ENCODE measurements at places on chromosomes 4 and X.

DNA sequence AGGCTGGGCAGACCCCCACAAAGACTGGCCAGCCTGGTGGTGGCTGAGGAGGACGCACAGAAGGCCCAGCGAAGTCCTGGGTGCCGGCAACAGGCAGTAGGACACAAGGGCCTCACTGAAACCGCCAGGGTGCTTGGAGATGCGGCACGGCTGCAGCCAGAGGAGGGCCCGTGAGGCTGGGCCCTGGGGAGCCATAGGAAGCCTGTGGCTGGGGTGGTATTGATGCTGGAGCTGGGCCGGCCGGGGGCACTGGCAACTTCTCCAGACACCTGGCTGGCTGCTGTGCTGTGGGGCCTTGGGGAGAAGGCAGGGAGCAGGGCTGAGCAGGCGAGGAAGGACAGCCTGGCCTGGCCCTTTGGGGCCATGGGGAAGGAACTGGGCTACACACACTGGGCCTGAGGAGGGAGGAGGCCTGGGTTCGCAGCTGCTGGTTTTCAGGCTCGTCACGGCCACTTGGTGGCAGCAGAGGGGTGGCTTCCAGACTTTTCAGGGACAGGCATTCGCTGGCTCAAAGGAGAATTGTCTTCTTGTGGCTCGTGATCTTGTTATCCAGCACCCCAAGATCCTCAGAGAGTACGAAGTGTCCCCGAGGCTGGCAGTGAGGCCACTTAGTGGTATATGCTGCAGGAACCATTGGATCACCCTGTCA is 37.2 kb downstream of the ATP2B3 start:
- DNase-seq = no peak

DNA sequence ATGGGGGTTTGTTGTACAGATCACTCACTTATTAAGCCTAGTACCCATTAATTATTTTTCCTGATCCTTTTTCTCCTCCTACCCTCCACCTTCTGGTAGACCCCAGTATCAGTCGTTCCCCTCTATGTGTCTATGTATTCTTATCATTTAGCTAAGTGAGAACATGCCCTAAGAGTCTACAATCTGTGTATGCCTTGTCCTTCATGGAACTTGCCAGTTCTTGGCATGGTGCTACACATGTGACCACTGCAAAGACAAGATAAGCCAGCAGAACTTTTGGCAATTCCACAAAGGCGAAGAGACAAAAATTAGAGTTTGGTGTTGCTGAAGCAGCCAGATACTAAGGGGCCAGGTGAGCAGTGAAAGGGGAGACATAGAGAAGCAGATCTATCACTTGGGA is 101.3 kb downstream of the CORIN start:
- no peak for DNase-seq

- DNase-seq = no peak
Observed at GRCh38 chr4:55121246-55121645, 4.1 kb downstream of the KDR start.

DNA sequence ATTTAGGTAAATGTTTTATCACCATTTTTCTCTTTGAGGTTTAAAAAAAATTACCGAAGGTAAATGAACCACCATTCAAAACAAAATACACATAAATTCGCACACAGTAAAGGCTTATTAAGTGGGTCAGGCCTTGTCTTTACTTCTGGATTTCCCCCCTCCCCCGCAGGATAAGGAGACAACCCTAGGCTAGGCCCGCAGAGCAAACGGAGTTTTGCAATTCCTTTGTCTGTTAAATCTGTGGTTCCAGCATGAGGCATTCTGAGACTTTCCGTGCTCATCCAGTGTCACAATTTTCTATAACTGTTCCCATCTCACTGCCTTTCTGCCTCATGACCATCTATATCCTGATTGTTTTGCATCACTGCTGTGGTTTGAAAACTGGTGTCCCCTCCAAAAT is 307.4 kb downstream of the DCHS2 start:
- no peak for DNase-seq

- no peak for DNase-seq
Observed at GRCh38 chrX:107827852-107828251, 2.2 kb downstream of the MID2 start.

GRCh38 chr4:18318682-18319388 is 297.3 kb upstream of the LCORL start:
- peak; percentile 72 for DNase-seq

- no peak for DNase-seq
Observed at GRCh38 chr4:124854968-124855367, 142.4 kb upstream of the ANKRD50 start.

GRCh38 chrX:78123190-78123589 is 16.3 kb downstream of the TAF9B start:
- DNase-seq = no peak

GRCh38 chrX:107716118-107716684 is 59.4 kb downstream of the TSC22D3 start:
- DNase-seq = no peak

DNA sequence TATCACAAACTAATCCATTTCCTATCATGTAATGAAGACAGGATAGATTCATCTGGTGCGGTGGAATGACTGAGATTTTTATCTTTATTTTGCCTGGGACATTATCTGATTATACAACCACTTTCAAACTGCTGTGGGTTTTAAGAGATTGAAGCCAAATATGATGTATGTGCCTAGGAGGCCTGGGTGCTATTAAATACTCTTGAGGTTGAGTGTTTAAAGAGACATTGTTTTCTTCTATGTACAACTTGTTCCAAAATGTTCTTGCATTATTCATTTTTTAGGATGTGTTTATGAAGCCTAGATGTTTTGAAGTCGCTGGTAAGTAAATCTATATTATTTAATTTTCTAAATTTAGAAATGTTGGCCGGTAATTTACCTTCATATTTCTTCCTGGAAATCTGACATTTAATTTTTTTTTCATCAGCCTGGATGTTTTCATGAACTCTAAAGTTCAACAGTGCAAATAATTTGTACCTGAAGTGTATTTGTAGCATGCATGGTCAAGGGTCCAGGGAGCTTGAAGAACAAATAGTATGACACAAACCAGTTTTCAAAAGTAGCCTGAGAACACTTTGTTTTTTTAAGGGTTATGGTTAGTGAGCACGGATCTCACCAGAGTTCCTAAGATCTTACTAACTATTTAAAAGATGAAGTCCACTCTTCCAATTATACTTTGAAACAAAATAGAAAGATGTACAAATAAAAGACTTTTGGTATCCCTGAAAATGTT is 72.8 kb upstream of the ATP8A1 start:
- DNase-seq = no peak

- no peak for DNase-seq
Observed at GRCh38 chrX:506341-506740, 119.6 kb upstream of the PPP2R3B start.

GRCh38 chr4:150647008-150647407 is 65.1 kb downstream of the MAB21L2 start:
- DNase-seq = no peak

- no peak for DNase-seq
Observed at GRCh38 chrX:136920001-136920400, 39.5 kb upstream of the RBMX start.

- DNase-seq = no peak
Observed at GRCh38 chr4:158202481-158202880, 7.8 kb upstream of the TMEM144 start.

GRCh38 chr4:139154952-139155557 is 22.0 kb downstream of the ELF2 start:
- DNase-seq = no peak

DNA sequence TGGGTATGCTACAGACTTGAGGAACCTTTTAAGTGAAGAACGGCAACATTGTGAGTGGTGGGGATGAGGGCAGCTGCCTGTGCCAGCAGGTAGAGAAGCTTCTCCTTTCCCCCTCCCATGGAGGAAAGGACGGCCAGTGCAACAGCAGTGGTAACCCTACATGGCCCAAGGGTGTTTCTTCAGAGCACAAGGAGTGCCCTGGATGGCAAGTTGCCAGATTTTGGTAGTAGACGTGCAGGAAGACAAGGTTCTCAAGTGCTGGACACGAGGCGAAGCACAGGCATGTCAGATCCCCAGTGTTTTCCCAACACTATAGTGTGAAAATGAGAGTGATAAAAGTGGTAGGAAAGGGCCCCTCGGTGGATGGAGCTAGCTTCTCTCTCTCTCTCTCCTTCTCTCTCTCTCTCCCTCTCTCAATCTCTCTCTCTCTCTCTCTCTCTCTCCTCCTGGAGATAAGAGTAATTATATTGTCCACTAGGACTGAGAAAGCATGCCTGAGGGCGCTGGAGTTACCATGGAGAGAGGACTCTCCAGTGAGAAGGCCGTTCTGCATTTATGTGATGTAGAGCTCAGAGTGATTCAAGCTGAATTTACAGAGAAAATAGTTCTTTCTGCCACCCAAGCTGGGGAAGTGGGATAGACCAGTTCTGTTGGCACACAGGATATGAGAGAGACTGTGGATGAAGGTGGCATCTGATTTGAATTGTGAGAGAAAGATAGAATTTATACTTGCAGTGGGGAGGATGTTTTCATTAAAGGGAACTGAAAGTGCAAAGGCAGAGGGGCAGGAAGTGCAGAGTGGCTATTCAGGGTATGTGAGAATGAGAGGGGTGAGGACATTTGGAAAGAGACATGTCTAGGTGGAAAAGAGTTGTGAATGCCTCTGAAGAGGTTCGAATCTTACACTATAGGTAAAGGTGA is 25.7 kb upstream of the TRPC3 start:
- no peak for DNase-seq

- no peak for DNase-seq
Observed at GRCh38 chr4:85274955-85275354, 200.0 kb upstream of the ARHGAP24 start.

- DNase-seq = no peak
Observed at GRCh38 chrX:94454606-94455005, 780.6 kb downstream of the FAM133A start.

GRCh38 chr4:174213731-174214100 is 69.8 kb downstream of the FBXO8 start:
- DNase-seq = no peak

DNA sequence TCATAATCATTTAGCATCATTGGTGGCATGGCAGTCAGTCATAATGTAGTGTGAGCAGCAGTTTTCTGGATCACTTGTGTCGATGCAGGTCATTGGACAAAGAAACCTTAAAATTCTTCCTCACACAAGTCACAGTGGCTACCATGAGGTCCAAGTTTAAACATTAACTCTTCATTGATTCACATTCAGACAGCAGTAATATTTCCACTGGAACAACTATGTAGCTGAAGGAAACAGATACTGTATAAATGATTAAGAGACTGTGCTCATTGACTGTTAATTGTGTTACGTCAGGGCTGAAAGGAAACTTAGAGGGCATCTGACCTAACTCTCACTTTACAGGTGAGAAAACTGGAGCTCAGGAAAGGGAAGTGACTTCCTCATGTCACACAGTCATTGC is 261.8 kb downstream of the KLHL13 start:
- DNase-seq = no peak

- no peak for DNase-seq
Observed at GRCh38 chrX:35711281-35711680, 86.9 kb upstream of the MAGEB16 start.

DNA sequence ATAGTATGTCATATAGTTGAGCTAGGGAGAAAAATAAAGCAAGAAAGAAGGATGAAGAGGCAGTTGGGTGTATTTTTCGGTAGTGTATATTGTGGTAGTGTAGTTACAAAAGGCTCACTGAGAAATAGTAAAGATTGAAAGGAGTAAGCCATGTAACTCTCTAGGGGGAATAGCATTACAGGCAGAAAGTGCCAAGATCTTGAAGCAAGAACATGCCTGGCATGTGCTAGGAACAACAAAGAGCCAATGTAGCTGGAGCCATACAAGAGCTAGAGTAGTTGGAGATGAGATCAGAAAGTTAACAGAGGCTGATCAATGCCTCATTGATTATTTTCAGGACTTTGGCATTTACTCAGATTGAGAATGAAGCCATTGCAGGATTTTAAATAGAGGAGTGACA is 3.0 kb downstream of the ABCE1 start:
- DNase-seq = no peak

DNA sequence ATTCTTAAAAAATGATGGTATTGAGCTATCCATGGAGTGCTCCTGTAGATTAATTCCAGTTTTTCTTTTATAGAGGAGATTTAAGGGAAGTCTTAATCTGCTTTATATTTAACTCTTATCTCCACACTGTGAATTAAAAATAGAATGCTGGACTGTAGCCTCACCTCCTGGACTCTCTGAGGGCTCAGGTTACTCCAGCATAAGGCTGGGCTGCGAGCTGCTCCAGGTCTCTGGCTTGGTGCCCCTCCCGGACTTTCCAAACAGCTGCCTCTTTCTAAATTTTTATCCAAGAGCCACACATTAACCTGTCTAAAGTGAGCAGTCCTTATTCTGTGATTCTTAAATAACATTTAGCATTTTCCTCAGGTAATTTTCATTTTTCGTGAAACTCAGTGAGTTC is 218.7 kb upstream of the JADE1 start:
- no peak for DNase-seq

GRCh38 chr4:83307920-83308319 is 23.3 kb upstream of the COQ2 start:
- DNase-seq = no peak

DNA sequence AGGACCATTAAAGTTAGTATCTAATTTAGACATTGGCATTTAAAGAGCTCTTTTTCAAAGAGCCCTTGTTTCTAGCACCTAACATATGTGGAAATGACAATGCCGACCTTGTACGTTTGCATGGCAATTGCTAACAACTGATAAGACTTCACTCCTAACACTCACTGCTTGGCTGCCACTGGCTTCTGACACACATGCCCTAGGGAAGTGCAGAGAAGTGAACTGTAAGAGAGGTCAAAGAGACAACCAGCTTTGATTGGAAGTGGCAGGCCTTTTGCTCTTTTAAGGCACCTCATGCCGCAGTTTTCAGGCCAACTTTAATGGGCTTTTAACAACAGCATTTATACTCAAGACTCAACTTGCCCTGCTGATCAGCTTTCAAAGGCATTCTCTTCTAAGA is 158.4 kb downstream of the RAB28 start:
- DNase-seq = no peak

GRCh38 chr4:183960962-183961541 is 55.9 kb downstream of the STOX2 start:
- DNase-seq = no peak

- DNase-seq = no peak
Observed at GRCh38 chrX:24332878-24333277, 19.0 kb upstream of the SUPT20HL2 start.

DNA sequence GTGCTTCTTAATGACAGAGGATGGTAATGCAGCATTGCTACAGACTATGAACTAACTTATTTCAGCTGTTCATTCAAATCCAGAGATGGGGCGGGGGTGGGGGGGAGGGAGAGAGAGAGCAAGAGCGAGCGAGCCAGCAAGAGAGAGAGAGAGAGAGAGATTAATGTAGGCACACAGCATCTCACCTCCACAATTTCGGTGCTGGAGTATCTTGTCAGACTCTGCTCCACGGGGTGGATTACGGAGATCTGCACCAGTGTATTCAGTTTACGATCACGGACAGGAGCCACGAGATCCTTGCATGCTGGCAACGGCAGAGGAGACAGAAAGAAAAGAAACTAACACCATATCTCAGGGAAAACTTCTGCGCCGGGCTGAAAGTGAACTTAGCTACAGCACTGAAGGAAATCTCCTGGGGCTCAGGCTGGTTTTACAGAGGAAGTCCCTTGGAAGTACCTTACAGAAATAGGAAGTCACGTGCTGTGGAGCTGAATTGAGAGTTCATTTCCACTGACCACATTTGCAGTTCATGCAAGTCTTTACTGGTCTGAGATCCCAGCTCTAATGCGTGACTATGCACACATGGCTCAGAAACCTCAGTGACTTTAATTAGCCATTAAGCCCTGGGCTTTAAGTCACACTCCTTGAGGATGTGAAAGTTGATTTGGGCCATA is 440.9 kb downstream of the INPP4B start:
- DNase-seq = no peak

GRCh38 chrX:133177202-133177601 is 41.0 kb downstream of the TFDP3 start:
- DNase-seq = no peak

GRCh38 chr4:84924434-84924833 is 42.1 kb downstream of the WDFY3 start:
- DNase-seq = no peak

All from SHP77 treated with DMSO at 0.1 percent for 48 hours (cell line).